ENCODE measurements at places on chromosomes 6 and 20.

GRCh38 chr20:2335096-2335870 is 39.5 kb downstream of the TGM3 start:
- no peak for DNase-seq

DNA sequence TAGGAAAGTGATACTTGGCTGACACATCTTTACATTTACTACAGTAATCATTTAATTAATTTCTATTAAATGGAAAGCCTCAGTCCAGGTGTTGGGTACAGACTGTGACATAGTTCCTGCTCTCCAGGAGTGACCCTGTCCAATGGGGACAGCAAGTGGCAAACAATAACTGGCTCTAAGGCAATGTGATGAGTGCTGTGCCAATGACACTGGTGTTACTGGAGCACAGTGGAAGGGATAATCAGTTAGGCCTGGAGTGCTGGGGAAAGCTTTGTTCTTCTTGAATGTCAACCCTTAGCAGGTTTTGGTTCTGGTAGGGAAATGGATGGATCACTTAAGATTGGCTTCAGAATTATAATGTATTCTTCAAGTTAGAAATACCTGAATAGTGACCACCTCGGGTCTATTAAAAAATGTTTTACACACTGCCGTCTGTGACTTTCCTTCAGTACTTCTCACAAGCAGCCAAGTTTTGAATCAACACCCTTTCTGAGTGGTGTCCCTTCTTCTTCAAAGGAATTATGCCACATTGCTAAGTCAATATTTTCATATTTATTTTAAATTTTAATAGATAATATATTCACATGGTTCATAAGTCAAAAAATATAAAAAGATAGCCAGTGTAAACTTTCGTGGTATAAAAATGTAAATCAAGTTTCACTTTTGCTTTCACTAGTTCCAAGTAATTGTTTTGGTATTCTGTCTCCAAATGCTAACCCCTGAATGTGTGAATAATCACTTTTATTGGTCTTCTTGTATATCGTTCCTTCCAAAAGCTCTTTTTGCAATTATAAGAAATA is 9.6 kb downstream of the CMTR1 start:
- DNase-seq: peak; percentile 20

DNA sequence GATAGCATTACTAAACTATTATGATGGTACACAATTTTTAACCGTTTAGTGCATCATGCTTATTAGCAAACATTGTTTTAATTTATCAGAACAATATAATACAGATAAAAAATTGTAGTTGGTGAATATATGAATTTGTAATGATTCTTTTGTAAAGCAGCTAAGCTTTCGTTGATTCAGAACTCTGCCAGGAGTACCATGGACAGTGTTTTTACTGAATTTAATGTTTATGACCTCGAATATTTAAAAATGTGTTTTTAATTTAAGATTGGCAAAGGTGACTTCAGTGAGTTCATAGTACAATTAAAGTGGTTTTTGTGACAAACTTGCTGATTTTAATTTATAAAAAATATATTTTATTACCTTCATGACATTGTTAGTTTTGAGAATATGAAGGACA is 10.0 kb downstream of the AFDN start:
- no peak for DNase-seq

- DNase-seq: peak; percentile 2
These were observed 69.4 kb upstream of the KCNG1 start for GRCh38 chr20:51092338-51092737.

DNA sequence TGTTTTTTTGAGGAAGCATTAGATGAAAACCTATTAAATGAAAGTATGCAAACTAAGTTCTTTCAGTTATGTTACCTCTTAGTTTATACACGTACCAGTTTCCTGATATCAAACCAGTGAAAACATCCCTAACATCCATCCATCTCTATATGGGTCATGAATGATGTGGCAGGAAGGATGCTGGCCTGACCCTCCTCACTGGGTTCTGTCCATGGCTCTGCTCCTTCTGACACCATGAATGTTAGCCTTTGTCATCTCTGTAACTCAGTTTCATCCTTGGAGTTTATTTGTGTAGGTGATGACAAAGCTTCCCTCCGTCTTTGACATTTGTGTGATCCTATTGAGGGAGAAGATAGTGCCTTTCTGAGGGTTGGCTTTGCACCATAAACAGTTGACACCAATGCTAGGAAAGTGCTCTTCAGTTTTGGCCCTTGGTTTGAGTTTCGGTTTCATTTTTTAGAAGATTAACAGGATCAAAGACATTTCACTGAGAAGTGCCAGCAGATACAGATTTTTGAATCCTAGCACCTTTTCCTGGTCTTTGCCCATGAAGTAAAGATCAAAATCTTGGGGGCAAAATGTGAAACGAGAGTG is 72.0 kb upstream of the SCGN start:
- DNase-seq: no peak

DNA sequence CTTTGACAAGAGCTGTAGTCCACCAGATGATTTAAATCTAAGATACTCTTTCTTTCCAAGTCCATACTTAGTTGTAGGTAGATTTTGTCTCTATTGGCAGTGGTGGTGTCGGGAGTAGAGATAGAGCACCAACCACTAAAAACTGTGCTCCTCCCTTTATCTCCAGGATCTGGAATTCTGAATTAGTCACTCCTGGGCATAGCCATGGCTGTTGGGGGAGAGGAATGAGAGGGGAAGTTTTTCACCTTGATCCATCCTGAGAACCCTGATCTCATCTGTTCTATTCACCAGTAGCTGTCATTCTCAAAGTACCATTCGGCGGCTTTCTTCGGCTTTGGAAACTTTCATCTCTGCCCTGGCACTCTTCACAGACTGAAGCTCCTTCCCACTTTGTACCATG is 35.6 kb upstream of the NKX2-4 start:
- no peak for DNase-seq

GRCh38 chr6:42407379-42407778 is 44.3 kb downstream of the TRERF1 start:
- DNase-seq: peak; percentile 21

DNA sequence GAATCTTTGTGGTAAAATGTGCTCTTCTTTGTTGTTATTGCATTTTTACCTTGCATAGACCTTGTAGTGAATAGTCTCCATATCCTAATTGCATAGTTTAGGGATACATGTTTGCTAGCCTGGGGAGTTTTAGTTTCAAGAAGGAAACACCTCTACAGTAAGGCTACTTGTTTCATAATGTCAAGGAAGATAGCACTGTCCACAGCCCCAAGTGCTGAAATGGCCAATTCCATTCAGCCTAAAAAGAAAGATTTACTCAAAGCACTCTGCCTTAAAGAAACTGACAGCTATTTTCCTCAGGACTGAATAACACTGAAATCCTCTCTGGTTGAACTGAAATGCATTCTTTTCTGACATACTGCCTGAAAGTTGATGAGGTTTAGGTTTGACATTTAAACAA is 2.6 kb downstream of the HCRTR2 start:
- no peak for DNase-seq

DNA sequence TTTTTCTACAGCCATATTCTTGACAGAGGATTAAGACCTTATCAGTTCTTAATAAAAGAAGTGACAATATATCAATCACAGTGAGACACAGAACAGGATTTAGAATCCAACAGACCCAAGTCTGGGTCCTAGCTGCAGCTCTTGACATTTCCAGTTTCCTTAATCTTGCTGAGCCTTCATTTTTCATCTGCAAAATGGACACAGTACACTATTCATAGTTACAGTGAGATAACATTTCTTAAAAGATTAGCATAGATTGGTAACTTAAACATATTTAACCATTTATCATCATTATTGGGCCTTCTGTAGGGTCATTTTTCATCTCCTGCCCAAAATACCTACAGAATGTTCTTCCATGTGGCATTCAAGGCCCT is 45.6 kb downstream of the FKBP5 start:
- no peak for DNase-seq

GRCh38 chr20:32893263-32894025 is 34.7 kb downstream of the EFCAB8 start:
- DNase-seq: no peak

- no peak for DNase-seq
These were observed 238.5 kb downstream of the NFATC2 start for GRCh38 chr20:51303731-51304670.

DNA sequence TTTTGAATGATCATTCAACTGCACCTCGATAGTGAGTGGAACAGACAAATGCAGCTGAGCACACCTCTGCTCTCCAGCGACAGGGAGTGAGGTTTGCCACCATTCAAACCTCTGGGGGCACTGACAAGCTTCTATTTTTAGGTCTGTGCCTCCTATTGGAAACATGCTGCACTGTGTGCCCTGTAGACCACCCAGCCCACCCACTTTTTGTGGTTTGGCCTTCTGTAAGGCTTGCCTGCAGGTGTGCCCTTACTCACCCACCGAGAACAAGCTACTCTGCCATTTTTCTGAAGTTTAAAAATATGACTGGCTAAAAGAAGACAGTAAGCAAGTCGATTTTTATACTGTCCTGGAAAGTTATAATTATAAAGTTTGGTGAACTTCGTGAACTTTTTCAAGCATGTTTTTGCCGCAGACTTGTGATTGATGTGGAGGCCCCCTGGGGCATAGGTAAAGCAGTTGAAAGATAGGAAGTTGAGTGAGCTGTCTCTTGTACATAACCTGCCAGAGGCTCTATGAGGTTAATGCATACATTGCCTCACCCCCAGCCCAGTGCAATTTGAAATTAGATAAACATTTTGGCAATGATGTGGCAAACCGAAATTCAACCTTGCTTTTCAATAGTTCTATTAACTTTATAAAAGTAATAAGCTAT is 53.8 kb downstream of the ADGRG6 start:
- DNase-seq: peak; percentile 35

- no peak for DNase-seq
These were observed 833.5 kb downstream of the DHX35 start for GRCh38 chr20:39795401-39796272.

GRCh38 chr6:157954150-157955117 is 27.2 kb upstream of the SYNJ2 start:
- DNase-seq: peak; percentile 30

DNA sequence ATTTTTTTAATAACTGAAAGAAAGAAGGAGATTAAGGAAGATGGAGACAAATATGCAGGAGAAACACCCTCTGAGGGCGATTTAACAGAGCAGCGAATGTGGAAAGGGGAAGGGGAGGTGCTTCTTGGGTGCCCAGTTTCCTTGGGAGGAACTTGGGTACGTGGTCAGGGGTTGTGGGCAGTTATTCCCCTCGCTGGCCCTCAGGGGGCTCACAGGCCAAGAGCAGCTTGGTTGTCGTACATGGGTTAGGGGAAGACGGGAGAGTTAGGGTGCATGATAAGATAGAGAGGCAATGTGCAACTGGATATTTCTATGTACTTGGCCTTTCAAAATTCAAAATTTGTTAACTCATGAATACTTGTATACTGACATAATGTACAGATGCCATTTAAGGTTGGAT is 7.0 kb upstream of the TUBB2A start:
- peak; percentile 11 for DNase-seq

GRCh38 chr6:88443554-88443953 is 277.4 kb upstream of the CNR1 start:
- DNase-seq: no peak

DNA sequence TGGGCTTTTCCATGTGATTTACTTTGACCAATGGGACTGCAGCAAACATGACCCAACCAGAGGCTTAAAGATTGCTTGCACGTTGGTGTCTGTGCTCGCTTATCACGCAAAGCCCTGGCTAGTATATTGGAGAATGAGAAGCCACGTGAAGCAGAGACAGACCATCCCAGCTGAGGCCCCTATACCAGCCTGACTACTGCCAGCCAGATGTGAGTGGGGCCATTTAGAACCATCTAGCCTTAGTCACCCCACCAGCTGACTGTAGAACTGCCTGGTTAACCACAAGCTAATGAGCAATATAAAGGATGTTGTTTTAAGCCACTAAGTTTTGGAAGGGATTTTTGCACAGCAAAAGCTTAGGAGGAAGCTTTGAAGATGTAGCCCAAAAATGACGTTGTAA is 74.5 kb downstream of the MACROD2 start:
- DNase-seq: no peak

DNA sequence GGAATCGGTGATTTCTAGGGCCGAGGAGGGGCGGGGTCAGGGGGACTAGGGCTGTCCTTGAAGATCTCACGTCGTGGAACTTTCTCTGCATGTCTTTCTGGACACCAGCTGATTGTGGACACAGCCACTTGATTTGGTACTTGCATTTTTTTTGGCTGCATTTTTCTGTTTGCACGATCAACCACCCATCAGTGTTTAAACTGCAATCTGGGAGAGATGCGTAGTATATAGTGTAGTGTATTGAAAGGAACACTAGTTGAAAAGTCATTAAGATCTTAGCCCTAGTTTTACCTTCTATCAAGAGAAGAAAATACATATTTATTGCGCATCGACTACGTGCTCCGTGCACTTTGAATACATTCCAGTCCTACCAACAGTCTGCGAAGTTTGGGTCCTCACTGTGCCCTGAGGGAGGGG is 657 bp downstream of the NT5DC1 start:
- DNase-seq: no peak

GRCh38 chr6:22141241-22141745 is 155.5 kb downstream of the PRL start:
- DNase-seq: no peak

DNA sequence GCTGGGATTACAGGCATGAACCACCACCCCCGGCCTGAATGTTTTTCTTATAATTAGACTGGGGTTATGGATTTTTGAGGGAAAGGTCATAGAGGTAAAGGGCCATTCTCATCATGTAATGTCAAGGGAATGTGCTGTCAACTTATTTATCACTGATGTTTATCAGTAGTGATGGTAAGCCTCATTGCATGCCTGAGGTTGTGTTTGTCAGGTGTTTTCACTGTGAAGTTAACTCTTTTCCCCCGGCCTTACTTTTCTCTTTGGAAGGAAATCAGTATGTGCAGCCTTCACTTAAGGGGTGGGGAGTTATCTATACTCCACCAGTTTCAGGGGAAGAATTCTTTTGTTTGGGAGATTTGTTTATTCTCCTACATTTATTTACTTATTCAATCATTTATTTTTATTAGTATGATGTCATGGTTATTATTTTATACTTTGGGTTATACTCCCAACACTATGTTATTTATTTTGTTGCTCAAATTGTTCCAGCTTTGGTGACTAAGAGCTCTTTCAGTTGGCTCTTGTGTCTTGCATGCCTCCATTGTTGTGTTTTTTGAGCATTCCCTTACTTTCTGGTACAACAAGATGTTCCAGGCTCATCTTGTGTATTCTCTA is 2.8 kb upstream of the SLC17A5 start:
- no peak for DNase-seq

DNA sequence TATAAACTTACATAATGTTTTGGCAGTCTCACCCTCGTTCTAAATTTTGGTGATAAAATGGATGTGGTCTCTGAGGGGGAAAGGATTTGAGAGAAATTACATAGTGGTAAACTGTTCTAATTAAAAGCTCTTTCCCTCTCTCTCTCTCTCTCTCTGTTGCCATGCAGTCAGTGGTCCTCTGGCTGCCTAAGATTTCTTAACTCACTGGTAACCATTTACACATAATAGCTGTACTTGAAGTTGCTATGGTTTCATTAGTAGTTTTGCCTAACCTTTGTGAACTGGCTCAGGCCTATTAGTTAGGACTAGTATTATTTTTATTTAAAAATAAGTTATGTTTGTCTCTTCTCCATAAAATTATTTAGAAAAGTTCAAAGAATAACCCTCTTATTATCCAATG is 42.0 kb downstream of the MAPK14 start:
- DNase-seq: no peak

Measured in common myeloid progenitor, CD34-positive (primary cell).